ENCODE measurements at places on chromosomes 2 and 18. TPM values are rescaled to one million over a fixed set of nuclear protein-coding genes. Genes with fewer than 3 reads are reported as not detected.

- peak; percentile 90 for DNase-seq
These were observed 30.7 kb downstream of the LYPD6B start for GRCh38 chr2:149068996-149069888.

DNA sequence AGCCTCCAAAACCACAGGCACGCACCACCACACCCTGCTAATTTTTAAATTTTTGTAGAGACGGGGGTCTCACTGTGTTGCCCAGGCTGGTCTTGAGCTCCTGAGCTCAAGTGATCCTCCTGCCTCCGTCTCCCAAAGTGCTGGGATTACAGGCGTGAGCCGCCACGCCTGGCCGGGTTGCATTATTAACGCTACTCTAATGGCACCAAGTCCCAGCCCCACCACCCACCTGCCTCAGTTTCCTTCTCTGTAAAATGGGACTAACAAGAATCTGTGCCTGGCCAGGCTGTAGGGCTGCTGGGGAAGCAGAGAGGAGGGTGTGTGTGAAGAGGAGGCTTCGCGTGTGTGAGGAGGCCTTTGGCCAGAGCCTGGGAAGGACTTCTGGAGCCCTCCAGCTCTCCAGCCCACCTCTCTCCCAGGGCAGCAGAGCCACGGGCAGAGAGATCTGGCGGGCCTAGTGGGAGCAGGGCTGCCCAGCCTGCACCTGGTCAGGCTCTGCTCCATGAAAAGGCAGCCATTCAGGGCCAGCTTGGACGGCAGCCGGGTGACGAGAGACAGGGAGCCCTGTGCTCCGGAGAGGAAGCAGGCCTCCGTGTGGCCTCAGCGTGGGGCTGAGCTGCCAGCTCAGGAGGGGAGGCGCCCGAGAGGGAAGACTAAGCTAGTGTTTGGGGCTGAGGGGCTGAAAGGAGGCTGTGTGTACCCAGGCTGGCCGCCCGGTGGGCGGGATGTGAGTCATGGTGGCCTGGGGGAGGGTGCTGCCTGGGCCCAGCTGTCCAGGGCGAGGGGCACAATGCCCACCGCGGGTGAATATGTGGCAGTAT lies 7.4 kb upstream of the B3GNT7 start:
- DNase-seq = peak; percentile 62

EVX2 gene
- not detected for total RNA-seq

DNA sequence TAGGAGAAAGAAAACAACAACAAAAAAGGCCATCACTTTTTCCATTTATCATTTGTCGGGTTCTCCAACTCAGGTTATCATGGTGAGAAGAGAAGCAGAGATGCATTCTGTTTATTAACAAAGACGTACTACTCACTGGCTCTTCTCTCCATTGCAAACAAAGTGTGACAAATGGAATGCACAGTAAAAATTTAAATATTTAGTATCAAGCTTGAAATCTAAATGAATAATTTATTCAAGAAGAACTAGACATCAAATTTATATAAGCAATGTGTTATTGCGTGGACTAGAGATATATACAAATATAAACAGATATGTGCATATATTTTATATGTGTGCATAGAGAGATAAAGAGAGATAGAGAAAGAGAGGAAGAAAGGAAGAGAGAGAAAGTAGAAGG lies 236.5 kb downstream of the DSEL start:
- DNase-seq = no peak

GRCh38 chr18:5155218-5155906 lies 41.7 kb downstream of the AKAIN1 start:
- no peak for DNase-seq

GRCh38 chr18:31302991-31303390 lies 15.0 kb upstream of the DSG1 start:
- no peak for DNase-seq

GGCX gene
- total RNA-seq = 74.7 TPM

SEPTIN10 gene
- total RNA-seq = 152 TPM

GRCh38 chr2:151971301-151972051 lies 127.4 kb downstream of the CACNB4 start:
- no peak for DNase-seq

GRCh38 chr2:160652236-160652635 lies 158.6 kb upstream of the RBMS1 start:
- peak; percentile 34 for DNase-seq

PRSS56 gene
- total RNA-seq = not detected

DNA sequence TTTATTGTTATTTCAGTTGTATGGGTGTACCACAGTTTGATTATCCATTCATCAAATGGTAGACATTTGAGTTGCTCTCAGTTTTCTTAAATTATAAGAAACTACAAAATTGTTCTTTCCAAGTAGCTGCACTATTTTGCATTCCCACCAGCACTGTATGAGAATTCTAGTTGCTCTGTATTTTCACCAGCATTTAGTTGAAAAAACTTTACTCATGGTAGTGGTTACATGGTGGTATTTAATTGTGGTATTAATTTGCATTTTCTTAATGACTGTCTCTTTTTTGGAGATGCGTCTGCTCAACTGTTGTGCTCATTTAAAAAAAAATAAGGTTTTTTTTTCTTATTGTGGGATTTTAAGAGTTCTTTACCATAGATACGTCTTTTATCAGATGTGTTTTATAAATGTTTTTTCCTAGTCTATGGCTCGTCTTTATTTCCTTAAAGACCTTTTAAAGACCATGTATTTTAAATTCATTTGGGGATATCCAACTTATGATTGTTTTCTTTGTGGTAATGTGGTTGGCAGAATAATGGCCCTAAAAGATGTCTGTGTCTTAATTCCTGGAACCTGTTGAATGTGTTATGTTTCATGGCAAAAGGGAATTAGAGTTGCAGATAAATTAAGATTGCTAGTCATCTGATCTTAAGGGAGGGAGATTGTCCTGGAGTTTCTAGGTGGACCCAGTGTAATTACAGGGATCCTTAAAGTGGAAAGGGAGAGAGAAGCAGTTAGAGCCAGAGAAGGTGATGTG lies 37.4 kb downstream of the UBE2F start:
- no peak for DNase-seq

ACTR1B gene
- total RNA-seq = 63.6 TPM

FSHR gene
- total RNA-seq = not detected

GRCh38 chr2:194203898-194204297 lies 1453.1 kb upstream of the SLC39A10 start:
- DNase-seq = peak; percentile 7

GRCh38 chr2:170505631-170506275 lies 209.4 kb upstream of the SP5 start:
- DNase-seq = peak; percentile 32

DNA sequence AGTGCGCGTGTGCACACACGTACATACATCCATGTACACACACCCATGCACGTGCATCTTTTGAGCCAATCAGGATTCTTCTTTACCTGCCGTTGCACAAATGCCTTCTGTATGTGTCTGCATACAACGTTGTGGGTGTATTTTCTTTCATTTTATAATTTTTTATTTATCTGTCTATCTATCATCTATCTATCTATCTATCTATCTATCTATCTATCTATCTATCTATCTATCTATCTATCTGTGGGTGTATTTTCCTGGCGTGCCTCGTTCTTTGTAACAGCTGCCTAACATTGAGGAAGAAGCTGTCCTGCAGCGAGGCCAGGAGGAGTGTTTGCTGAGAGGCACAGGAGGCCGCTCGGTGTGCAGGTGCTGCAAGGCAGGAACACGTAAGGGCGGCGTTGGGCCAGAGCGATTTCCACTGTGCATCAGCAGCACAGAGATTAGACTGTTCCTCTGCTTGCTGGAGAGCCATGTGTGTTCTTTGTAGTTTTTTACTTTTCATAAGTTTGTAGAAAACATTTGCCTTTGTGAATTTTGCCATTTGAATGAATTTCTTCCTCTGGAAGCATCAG lies 84.4 kb downstream of the DGKD start:
- DNase-seq = no peak

GRCh38 chr18:73414598-73414997 lies 546.8 kb upstream of the NETO1 start:
- no peak for DNase-seq

NR4A2 gene
- 1.1 TPM for total RNA-seq

DNA sequence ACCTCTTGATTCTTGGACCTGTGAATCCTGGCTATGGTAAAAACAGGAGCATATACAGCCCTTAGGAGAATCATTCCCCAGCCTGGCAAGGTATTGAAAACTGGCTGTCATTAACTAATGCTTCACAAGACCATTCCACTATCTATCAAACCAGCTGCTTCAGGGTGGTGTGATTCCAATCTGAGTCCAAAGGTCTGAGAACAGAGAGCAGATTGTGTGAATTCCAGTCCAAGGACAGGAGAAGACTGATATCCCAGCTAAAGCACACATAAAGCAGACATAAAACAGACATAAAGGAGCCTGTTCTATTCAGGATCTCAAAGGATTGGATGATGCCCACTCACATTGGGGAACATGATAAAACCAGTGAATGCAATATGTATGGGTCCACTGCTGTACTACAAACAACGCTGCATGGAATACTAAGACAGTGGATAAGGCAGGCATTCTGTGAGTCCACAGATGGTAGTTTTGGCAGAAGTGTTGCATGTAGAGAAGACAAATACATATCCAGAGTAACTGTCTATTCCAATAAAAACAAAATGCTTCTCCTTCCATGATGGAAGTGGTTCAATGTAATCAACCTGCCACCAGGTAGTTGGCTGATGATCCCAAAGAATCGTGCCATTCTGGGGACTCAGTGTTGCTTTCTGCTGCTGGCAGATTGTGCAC lies 363.9 kb downstream of the KCNJ3 start:
- DNase-seq = no peak

GRCh38 chr18:49859725-49860124 lies 46.4 kb upstream of the ACAA2 start:
- DNase-seq = no peak

GRCh38 chr2:74021407-74021755 lies 36.7 kb downstream of the TET3 start:
- no peak for DNase-seq

Data from GM23248 (cell line).